Astrocyte (in vitro differentiated cells and primary cell): ENCODE measurements at places on chromosomes 13 and 19. TPM values are rescaled to one million over a fixed set of nuclear protein-coding genes. Genes with fewer than 3 reads are reported as not detected.

Gene SHD
- 0.62 and 0.79 TPM in 2 replicates for total RNA-seq

Gene STARD13
- total RNA-seq = 28.7 and 30.1 TPM in 2 replicates

Gene KIR2DL3
- not detected in 2 replicates for total RNA-seq

Gene CRLF1
- total RNA-seq = 18.5 and 53.1 TPM in 2 replicates

Gene TBXA2R
- total RNA-seq = 0.31 and 0.39 TPM in 2 replicates

Gene COMP
- total RNA-seq = 1.7 and 2.3 TPM in 2 replicates

Gene HIPK4
- total RNA-seq = 0.12 TPM in 1 of 2 replicates, not detected in the other

Gene SBK3
- total RNA-seq = 0.34 and 0.91 TPM in 2 replicates

Gene FARP1
- 99.9 and 128 TPM in 2 replicates for total RNA-seq

Gene CYSLTR2
- total RNA-seq = 0.48 and 2.1 TPM in 2 replicates

Gene LHB
- total RNA-seq = 0.48 TPM in 1 of 2 replicates, not detected in the other

Gene SCN1B
- 2.1 and 3.0 TPM in 2 replicates for total RNA-seq

Gene PSG2
- total RNA-seq = 0.31 and 0.41 TPM in 2 replicates
